ENCODE measurements at places on chromosomes 12 and 14.

GRCh38 chr14:60965402-60965801, 15.5 kb downstream of the TRMT5 start:
- no peak for DNase-seq

DNA sequence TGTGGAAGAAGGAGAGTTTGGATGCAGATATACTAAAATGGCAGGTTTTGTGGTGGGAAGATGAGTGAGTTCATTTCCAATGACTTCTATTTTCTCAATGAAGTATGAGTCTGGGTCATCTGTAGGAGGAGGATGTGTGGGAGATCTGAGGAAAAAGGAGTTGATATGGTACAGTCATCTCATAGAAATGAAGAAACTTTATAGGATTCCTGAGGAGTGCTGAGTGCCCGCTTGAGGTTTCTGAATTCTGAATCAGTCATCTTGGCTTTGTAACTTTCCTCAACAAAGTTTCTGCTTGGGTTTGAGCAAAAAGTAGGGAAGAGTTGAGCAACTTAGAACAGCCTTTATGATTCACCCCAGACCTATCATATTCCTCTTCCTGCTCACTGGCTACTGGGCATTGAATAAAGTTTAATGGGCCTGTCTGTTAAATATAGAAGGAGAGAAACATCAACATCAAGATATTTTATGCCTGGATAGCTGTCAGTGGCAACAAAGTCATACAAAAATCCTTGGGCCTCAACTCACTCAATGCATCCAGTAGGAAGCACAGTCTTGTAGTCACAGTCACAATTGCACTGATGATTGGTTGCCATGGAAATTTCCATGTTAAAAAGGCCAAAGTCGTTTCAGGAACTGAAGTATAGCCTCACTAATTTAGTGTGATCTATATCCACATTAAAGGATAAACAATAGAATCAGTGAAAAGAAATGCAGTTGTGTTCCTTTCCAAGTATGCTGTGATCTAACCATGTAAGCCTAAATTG, 284.7 kb downstream of the DUSP6 start:
- no peak for DNase-seq

- no peak for DNase-seq
Measured at GRCh38 chr12:112800183-112800582, 8.6 kb downstream of the RPH3A start.

GRCh38 chr14:90317286-90317685, 14.5 kb downstream of the NRDE2 start:
- no peak for DNase-seq

- DNase-seq = no peak
Measured at GRCh38 chr12:66661357-66661756, 17.5 kb downstream of the GRIP1 start.

DNA sequence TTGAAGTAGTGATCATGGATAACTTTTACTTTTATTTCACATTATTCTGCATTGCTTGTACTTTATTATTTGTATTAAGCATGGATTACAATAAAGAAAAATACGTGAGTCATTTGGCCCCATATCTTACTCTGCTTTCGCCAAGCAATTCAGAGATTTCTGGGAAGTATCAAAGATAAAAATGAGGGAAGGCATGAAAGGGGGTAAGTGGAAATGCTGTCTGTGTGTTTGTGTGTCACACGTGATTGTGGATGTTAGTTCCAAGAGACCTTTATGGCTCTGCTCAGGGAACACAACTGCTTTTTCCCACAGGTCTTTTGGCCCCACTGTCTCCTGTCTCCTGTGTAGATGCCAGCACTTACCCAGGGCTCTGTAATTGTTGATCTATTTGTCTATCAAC, 10.5 kb downstream of the NID2 start:
- DNase-seq = no peak

DNA sequence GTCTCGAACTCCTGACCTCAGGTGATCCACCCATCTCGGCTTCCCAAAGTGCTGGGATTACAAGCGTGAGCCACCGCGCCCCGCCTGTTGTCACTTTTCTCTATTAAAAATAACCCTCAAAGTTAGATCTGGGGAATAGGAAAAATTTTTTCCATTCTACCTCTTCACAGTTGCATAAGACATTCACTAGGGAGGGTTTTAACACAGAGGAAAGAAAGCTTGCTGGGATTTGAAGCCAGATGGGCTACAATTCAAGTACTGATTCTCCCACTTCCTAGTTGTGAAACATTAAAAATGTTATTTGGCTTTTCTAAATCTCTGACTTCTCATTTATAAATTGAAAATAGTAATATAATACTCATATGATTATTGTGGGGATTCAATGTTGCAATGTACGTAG, 23.3 kb upstream of the SLC15A5 start:
- DNase-seq = no peak

DNA sequence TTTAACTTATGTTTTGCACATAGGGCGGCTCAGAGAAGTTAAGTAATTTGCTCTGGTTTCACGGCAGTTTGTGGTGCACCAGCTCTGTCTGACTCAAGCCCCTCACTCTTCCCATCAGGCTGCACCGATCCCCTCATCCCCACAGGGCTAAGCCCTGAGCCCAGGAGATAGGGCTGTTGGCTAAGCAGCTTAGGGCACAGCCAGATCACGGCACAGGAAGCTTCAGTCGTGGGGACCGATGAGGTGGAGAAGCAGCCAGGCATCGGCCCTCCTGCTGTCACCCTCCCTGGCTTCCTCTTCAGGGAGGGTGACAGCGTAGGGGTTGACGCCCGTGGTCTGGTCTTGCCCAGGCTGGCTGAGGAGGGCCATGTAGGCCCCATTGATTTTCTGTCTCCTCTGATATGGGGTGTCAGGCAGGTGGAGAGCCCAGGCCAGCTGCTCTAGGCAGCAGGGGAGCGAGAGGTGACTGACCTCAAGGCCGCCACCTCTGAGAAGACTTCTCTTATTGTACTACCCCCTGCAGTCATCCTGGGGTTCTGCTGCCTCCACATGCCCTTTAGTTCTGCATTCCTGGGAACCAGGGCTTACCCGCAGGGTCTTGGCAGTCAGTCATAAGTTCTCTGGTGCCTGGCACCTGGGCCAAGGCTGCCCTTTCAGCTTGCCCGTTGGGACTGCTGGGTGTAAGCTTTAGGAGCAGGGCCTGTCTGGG, 166.4 kb downstream of the TSPAN9 start:
- no peak for DNase-seq

- no peak for DNase-seq
Measured at GRCh38 chr12:19251481-19252132, 122.1 kb downstream of the PLEKHA5 start.

DNA sequence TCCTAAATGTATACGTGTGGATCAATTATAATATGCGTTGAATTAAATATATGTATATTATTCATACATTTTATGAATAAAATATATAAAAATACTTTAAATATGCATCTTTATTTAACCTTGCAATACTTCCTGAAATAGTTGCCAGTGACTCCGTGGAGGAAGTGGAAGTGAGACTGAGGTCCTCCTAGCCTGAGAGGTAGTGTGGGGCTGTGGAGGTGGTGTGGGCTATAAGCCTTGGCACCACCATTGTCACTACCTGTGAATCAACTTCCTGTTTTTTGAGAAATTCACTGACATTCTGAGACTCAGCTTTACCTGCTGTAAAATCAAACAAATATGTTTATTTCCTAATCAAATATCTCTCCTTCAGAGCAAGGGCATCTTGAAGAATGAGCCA, 514.2 kb downstream of the VRK1 start:
- no peak for DNase-seq

- DNase-seq = no peak
Measured at GRCh38 chr14:69042787-69043444, 63.8 kb upstream of the ACTN1 start.

DNA sequence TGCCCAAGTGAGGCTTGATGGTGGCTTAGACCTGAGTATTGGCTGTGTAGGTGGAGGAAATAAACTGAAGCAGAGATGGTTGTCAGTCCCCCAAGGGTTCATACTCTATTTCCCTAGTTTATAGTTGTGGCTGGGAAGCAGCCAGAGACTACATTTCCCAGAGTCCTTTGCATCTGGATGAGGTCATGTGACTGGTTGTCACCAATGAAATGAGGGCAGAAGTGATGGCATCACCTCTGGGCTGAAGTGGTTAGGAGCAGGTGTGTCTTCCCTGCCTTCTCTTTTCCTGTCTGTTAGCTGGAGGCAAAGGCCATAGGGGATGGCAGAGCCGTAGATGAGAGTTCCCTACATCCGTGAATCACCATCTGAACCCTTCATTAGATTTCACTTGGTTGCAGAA, 16.3 kb upstream of the NOS1 start:
- no peak for DNase-seq

GRCh38 chr12:128468926-128469325, 202.0 kb downstream of the TMEM132C start:
- no peak for DNase-seq
